Stimulated activated CD8-positive, alpha-beta memory T cell treated with anti-CD3 and anti-CD28 coated beads, Interleukin-4, amount 100 ng/mL, for 4 hours (primary cell): ENCODE measurements at places on chromosomes 4 and X.

GRCh38 chrX:3232262-3232923, 114.1 kb downstream of the MXRA5 start:
- DNase-seq = no peak

DNA sequence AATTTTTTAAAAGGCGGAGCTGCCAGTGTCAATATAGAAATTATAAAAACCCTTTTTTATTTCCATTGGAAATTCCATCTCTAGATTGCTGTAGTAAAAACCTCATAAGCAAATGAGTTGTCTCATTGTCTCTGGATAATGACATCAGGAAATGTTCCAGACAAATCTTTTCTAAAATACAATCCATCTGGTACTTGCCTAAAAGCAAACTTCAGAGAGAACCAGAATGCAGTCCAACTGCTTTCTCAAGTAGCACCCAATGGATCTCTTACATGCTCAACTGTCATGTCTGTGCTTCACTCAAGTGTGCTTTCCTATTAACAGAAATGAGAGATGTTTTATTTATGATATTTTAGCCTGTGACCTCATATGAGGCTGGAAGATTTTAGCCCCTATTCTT, 399.6 kb upstream of the NDST3 start:
- no peak for DNase-seq

DNA sequence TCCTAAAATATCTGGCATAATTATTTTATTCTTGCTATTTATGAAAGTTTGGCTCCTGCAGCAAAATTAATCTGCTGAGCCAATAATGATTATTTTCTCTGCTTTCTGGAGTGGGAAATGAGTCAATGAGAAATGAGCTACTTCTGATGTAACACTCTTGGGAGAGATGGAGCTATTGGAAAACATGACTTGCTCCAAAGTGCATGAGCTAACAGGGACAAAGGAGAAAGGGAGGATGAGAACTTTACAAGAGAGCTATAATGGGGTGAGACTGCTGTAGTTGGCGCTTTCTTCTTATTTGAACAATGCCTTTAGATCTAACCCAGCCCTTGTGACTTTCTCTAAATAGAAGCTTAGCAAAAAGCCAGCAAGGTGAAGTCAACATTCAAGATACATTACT, 615.1 kb downstream of the ANKRD50 start:
- no peak for DNase-seq

DNA sequence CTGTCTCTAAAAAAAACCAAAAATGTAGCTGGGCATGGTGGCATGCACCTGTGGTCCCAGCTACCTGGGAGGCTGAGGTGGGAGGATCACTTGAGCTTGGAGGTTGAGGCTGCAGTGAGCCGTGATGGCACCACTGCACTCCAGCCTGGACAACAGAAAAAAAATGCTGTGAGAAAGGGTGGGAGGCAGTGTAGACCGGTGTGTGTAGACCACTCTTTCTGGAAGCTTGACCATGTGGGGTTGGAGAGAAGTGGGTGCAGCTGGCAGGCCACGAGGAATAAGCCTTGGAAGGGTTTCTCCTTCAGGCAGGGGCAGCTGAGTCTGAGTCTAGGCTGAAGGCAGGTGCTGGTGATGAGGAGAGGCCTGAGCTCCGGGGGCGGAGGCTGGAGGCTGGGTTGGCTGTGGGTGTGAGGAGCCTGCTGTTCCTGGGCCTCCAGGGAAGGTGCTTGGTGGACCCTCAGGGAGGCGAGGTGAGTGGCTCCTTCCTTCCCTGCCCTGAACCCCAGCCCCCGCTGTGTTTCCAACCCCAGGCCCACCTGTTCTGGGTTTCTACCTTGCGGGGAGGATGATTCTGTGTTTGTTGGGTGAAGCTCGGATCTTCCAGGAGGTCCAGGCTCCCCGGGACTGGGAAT, 9.3 kb upstream of the TBC1D14 start:
- DNase-seq = no peak

GRCh38 chrX:150813922-150814321, 84.5 kb downstream of the CD99L2 start:
- DNase-seq = no peak

DNA sequence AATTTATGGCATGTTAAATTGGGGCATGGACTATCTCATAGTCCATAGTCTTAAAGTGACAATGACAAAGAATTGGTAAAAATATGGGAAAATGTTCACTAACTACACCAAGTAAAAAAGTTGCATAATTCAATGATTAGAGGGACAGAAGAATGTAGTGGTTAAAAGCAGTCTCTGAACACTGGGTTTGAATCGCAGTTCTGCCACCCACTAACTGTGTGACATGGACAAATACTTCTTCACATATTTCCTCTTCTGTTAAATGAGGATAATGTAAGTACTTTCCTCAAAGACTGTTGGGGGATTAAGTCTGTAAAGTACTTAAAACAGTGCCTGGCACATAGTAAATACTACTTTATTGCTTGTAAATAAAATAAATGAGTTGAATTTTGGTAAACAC, 15.3 kb downstream of the COQ2 start:
- DNase-seq = no peak

DNA sequence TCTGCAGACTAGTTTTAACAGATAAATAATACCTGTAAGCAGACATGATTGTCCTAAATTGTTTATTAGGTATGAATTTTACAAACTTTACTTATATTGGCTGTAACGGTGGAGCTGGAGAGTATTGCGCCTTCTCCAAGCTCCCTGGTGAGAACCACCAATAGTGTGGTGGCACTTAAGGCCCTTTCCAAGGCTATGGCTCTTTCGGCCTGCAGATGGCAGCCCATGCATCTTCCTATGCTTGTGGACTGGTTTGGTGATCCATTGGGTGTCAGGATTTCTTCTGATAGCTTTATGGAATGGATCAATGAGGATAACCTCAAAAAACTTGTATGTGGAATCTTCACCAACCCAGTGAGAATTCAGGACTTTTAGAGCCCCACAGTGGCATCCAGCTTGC, 7.8 kb downstream of the LARP1B start:
- DNase-seq = no peak

- no peak for DNase-seq
Measured at GRCh38 chr4:125704726-125705125, 390.0 kb downstream of the FAT4 start.

- DNase-seq = no peak
Measured at GRCh38 chr4:41799126-41799525, 50.6 kb upstream of the PHOX2B start.

DNA sequence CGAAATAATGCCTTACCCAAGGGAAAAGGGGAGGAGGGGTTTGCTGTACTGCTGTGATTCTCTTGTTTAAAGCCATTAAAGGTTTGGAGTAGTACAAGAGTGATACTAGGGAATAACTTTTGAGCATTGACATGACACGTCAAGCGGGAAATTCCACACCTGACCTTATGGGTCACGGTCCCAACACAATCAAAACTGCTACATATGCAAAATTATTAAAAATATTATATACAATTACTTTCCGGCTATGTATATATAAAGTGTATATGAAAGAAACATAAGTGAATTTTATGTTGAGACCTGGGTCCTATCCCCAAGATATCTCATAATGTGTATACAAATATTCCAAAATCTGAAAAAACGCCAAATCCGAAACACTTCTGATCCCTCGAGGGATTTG, 21.0 kb downstream of the FNIP2 start:
- no peak for DNase-seq

- no peak for DNase-seq
Measured at GRCh38 chr4:4502694-4503311, 39.0 kb downstream of the STX18 start.

DNA sequence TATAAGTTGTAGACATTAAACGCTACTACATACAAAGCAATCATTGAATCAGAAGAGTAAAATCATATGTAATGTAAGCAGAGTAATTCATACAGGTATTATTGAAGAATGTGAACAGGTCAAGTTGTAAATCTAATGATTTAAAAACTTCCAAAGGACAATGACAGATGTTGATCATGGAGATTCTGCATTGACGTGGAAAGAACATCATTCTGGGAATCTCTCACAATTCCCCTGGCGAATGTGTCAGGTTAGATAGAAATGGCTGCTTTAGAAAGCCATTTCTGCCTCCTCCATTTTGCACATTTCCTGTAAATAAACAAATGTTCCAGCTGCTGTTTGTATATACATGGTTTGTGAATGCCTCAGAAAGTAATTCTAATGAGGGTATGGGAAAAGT, 719.4 kb downstream of the ADGRL3 start:
- DNase-seq = no peak
